ENCODE measurements at places on chromosomes 5 and 9. TPM values are rescaled to one million over a fixed set of nuclear protein-coding genes. Genes with fewer than 3 reads are reported as not detected.

Gene PCDHGA3
- 7.2 TPM for total RNA-seq

Gene LECT2
- not detected for total RNA-seq

Gene LOX
- total RNA-seq, result 4.6 TPM

Gene PAEP
- not detected for total RNA-seq

Gene TMEM267
- total RNA-seq, result 13.6 TPM
